Mesothelial cell of epicardium (in vitro differentiated cells): ENCODE measurements at places on chromosomes 5 and 9.

DNA sequence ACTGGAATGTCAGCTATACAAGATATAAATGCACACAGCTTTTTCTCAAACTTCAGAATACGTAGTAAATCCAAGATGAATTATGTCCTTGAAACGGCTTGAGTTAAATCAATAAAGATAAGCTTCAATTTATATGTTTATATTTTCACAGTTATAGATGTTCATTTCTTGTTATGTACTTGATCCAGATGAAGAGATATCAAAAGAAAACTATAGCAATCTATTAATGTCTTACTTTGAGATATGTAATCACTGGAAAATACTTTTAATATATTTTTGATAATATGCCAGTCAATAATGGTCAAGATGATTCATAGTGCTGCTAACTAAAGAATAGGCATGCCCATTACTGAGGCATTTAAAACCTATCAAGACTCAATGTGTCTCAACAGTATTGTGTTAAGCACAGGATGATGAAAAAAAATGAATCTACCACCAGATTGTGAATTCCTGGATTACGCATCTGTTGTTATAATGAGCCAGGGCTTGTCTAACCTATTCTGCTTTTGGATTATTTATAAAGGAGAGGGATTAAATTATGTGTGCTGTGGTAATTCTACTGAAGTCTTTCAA lies 372.6 kb upstream of the PRR16 start:
- no peaks in the 10 kb centered on the region for H3K27me3 ChIP-seq
- H3K36me3 ChIP-seq, result no peaks in the 10 kb centered on the region
- peaks cover 17% of the 10 kb centered on the region for H3K4me1 ChIP-seq
- H3K4me3 ChIP-seq, result no peak overlapping the region
- no peak overlapping the region for H3K27ac ChIP-seq

GRCh38 chr5:173547579-173547978 lies 68.9 kb downstream of the BOD1 start:
- peaks cover 64% of the 10 kb centered on the region for H3K27me3 ChIP-seq
- no peak for DNase-seq
- H3K36me3 ChIP-seq, result no peaks in the 10 kb centered on the region
- H3K27ac ChIP-seq, result no peak overlapping the region
- H3K4me1 ChIP-seq, result no peaks in the 10 kb centered on the region

DNA sequence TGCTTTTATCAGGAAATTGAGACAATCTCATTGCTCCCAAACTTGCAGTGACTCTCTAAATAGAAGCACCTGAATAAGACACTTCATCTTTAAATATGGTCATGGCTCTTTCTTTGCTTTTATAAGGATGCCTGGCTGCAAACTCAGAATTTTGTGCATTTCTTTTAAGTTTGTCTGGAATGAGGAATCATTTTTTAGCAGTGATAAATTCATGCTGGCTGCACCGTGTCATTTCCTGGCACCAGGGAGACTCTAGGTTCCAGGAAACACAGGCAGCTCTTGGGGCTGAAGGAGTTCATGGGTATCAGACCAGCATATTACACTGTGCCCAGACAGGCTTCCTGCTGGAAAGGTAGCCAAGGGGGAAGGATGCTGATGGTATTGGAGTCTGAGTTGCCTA lies 109.9 kb downstream of the NUDT12 start:
- no peak overlapping the region for H3K4me3 ChIP-seq
- DNase-seq, result no peak
- H3K27me3 ChIP-seq, result no peaks in the 10 kb centered on the region
- no peaks in the 10 kb centered on the region for H3K36me3 ChIP-seq
- H3K27ac ChIP-seq, result no peak overlapping the region
- H3K4me1 ChIP-seq, result no peaks in the 10 kb centered on the region

DNA sequence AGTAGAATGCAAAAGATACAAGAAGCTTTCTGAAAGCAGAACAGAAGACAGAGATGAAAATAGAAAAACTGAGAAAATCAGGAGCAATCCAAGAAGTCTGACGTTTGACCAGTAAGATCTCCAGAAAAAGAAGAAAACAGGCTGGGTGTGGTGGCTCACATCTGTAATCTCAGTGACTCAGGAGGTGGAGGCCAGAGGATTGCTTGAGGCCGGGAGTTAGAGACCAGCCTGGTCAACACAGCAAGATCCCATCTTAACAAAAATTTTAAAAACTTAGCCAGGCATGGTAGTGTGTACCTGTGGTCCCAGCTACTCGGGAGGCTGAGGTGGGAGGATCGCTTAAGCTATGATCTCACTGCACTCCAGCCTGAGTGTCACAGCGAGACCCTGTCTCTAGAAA lies 15.9 kb downstream of the RETREG1 start:
- no peaks in the 10 kb centered on the region for H3K27me3 ChIP-seq
- no peak for DNase-seq
- no peak overlapping the region for H3K27ac ChIP-seq
- no peak overlapping the region for H3K4me3 ChIP-seq
- no peaks in the 10 kb centered on the region for H3K36me3 ChIP-seq
- no peaks in the 10 kb centered on the region for H3K4me1 ChIP-seq

- H3K36me3 ChIP-seq, result no peaks in the 10 kb centered on the region
- H3K4me3 ChIP-seq, result no peak overlapping the region
- peaks cover 2% of the 10 kb centered on the region for H3K27me3 ChIP-seq
- no peak overlapping the region for H3K27ac ChIP-seq
Observed at GRCh38 chr5:137778772-137779564, 24.8 kb upstream of the HNRNPA0 start.

GRCh38 chr9:124137944-124138335 lies 119.8 kb upstream of the NEK6 start:
- no peaks in the 10 kb centered on the region for H3K27me3 ChIP-seq
- H3K27ac ChIP-seq, result no peak overlapping the region
- H3K4me1 ChIP-seq, result no peaks in the 10 kb centered on the region
- H3K4me3 ChIP-seq, result no peak overlapping the region
- DNase-seq, result no peak

GRCh38 chr5:142837081-142837725 lies 67.0 kb downstream of the ARHGAP26 start:
- no peak for DNase-seq
- H3K27me3 ChIP-seq, result peaks cover 4% of the 10 kb centered on the region
- H3K4me1 ChIP-seq, result peaks cover 2% of the 10 kb centered on the region
- no peak overlapping the region for H3K4me3 ChIP-seq

DNA sequence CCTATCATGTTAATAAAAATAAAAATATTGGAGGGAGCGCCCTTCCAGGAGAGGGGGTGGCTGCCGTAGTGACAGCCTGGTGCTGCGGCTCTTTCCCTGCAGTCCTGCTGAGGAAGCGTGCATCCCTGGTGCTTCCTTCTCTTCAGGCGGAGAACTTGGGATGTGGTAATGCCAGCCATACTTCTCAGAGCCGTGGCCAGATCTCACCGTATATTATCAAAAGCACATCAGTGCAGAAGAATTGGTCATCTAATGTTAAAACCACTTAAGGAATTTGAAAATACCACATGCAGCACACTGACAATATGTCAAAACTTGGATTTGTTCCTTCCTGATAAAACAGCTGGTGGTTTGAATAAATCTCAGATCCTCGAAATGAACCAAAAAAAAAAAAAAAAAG lies 17.7 kb downstream of the C9orf40 start:
- no peaks in the 10 kb centered on the region for H3K36me3 ChIP-seq
- no peaks in the 10 kb centered on the region for H3K27me3 ChIP-seq
- no peaks in the 10 kb centered on the region for H3K4me1 ChIP-seq
- H3K4me3 ChIP-seq, result no peak overlapping the region

- H3K27ac ChIP-seq, result no peak overlapping the region
- no peak overlapping the region for H3K4me3 ChIP-seq
- no peaks in the 10 kb centered on the region for H3K4me1 ChIP-seq
- no peaks in the 10 kb centered on the region for H3K27me3 ChIP-seq
- no peak for DNase-seq
- H3K36me3 ChIP-seq, result peaks cover 2% of the 10 kb centered on the region
Observed at GRCh38 chr9:89448381-89448780, 49.5 kb downstream of the SEMA4D start.
